ENCODE measurements at places on chromosomes 6 and 20. TPM values are rescaled to one million over a fixed set of nuclear protein-coding genes. Genes with fewer than 3 reads are reported as not detected.

Gene LIN28B
- total RNA-seq: not detected

Gene MAP7
- total RNA-seq: 2.2 TPM

Gene GSTA3
- total RNA-seq: not detected

Gene GMPR
- 65.2 TPM for total RNA-seq

Gene SLC52A3
- 3.6 TPM for total RNA-seq

Gene GPR6
- total RNA-seq: not detected

Gene MYH7B
- total RNA-seq: 89.0 TPM

Gene STMN3
- 6.9 TPM for total RNA-seq

Gene CAPN11
- 0.97 TPM for total RNA-seq

Gene TRMT11
- 7.9 TPM for total RNA-seq

Gene RSPH4A
- 0.31 TPM for total RNA-seq

GRCh38 chr6:1473166-1473565 lies 83.8 kb downstream of the FOXF2 start:
- no peak for DNase-seq

DNA sequence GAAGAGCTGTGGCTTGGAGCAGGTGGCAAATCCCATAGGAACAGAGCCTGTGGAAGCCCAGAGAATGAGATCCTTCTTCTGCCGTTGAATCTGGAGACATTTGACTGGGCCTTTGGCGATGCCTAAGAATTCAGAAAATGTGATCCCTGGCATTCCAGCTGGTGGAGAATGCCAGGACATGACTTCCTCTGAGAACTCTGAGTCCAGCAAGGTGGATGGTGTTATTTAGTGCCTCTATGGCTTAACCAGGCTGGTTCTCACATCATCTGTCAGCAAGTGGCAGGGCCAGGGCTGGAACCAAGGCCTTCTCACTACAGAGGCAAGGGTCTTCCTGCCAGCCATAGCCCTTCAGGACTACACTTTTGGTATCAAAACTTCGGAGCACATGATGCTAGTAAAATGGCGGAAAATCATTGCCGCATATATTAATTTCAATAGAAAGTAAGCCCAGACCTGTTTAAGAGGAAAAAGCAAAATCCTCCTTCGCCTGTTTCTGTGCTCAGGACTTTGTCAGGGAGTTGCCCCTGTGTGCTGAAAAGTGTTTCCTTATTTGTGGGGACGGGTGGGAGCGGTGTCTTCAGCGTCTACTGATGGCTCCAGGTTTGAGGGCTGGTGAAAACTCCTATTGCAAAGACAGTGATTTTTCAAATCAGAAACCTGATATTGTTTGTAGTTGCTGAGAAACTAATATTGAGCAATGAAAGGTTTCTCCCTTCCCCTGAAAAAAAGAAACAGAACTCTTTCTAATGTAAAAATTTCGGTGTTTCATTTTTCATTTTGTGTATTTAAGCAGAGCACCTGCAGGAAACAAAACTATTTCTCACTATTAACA lies 23.9 kb downstream of the DUSP22 start:
- DNase-seq: no peak

DNA sequence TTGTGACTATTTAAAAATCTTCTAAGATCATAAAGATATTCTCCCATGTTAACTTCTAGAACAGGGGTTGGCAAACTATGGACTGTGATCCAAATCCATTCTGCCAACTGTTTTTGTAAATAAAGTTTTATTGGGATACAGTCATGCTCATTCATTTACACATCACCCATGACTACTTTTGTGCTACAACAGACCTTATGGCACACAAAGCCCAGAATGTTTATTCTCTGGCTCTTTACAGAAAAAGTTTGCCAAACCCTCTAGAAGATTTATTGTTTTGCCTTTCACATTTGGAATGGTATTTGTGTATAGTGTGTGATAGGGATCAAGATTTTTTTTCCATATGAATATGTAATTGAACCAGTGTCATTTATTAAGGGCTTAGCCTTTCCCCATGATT lies 341.7 kb downstream of the CD83 start:
- DNase-seq: no peak

DNA sequence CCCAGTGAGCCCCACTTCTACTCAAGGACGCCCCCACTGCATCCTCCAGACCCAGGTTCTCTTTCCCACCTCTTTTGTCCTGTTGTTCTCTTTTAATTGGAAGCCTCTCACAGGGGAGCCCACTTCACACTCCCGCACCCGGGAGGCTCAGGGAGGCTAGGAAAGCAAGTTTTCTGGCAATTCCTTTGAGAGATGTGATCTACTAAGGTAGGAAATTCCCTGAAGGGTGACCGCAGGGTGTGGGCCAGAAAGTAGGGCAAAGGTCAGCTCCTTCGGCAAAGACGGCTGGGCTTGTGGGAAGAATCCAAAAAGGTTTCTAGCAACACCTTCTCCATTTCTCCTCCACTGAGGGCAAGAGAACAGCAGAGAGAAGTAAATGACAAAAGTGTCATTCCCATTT lies 98.1 kb upstream of the PTPN1 start:
- DNase-seq: no peak

- DNase-seq: no peak
These were observed 148.3 kb upstream of the RIN2 start for GRCh38 chr20:19609642-19610223.

- DNase-seq: no peak
These were observed 139.1 kb downstream of the CDH26 start for GRCh38 chr20:60097285-60097684.

DNA sequence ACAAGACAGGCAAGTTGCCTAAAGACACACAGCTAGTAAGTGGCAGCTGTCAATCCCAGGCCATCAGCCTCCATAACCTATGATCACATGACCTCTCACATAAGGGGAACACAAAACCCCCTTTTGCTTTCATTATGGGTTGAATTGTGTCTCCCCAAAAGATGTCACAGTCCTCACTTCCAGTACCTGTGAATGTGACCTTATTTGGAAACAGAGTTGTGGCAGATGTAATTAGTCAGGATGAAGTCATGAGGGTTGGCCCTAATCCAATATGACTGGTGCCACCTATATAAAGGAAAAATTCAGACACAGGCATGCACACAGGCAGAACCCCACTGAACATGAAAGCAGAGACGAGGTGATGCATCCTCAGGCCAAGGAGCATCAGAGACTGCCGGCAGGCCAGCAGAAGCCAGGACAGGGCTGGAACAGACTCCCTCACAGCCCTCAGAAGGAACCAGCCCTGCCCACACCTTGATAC lies 33.6 kb downstream of the GFOD1 start:
- no peak for DNase-seq

DNA sequence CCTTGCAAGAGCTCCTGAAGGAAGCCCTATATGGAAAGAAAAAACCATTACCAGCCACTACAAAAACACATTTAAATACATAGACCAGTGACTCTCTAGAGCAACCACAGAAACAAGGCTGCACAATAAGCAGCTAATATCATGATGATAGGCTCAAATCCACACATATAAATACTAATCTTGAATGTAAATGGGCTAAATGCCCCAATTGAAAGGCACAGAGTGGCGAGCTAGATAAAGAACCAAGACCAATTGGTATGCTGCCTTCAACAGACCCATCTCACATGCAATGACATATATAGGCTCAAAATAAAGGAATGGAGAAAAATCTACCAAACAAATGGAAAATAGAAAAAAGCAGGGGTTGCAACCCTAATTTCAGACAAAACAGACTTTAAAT lies 153.0 kb downstream of the LRRC1 start:
- no peak for DNase-seq

- no peak for DNase-seq
These were observed 7.1 kb upstream of the GFRAL start for GRCh38 chr6:55319961-55320695.

DNA sequence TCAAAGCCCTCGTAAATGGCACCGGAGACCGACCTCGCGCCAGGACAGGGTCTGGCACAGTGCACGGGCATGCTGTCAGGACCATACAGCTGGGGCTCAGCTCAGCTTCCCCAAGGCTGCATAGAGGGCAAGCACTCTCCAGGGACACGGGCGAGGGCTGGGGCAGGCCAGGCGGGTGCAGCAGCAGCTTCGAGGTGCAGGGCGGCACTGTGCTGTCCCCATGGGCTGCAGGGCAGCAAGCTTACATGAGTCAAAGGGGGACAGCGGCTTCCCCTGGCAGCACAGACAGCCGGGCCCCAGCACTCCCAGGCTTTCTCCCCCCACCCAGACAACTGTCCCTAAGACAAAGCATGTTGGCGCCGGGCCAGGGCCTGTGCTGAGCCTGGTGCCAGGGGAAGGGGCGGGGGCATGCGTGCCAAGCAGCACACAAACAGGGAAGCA lies 25.7 kb downstream of the PSMG4 start:
- no peak for DNase-seq

DNA sequence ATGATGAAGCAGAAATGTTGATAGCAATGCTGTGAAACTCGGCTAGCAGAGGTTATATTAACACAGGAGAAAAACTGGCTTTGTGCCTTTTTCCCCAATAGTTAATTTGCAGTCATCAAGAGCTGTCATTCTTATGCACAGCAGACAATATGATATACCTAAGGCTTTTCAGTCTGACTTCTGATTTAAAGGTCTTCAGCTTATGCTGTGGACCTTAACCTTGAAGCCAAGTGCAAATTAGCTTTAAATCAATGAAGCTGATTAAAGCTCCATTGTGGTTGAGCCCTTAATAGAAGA lies 171.6 kb upstream of the ID4 start:
- no peak for DNase-seq

- DNase-seq: no peak
These were observed 308.9 kb downstream of the ZNF217 start for GRCh38 chr20:53284696-53285095.

DNA sequence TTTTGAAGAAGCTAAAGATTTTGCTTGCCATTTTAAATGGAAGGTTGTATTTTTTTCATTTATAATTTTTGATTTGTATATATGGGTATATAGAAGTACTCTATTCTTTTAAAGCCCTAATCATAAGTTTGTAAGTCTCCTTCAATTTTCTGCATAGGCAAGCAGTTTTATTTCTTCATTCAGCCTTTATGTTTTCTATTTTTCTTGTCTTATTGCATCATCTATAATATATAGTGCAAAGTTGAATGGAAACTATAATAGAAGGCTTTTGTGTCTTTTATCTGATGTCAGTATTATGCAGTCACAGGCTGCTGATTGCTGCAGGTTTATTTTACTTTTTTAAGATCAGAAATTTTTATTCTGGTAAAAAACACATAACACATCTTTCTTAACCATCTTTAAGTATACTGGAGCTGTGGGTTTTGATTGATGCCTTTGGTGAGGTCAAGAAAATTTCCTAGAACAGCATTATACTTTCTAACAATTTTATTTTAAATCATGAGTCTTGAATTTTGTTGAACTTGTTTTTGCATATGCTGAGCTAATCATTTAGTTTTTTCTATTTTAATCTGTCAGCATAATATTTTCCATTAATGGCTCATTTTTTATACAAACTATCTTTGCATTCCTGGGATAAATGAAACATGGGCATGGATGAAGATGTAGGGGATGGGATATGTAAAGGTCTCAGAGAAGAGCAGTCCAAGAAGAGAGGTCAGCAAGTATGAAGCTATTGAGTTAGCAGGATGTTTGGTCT lies 366.7 kb upstream of the MAP3K7 start:
- no peak for DNase-seq

GRCh38 chr20:22680031-22680740 lies 95.8 kb upstream of the FOXA2 start:
- no peak for DNase-seq

DNA sequence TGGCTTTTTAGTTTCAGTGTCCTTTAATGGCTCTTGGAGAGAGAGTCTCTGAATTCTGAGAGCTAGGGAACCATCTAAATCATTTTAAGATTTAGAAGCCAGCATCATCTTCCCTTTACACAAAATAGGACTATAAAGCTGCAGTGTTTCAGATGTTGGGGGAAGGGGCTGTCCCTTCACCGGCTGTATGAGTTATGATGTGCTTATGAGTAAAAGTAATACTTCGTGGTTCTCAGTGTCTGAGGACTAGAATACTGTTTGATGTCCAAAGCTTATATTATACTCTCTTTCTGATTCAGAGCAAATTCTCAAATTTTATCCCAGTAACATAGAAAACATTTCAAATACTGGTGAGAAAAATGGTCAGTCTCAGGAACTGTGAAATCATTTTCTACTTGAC lies 63.5 kb upstream of the FAM8A1 start:
- no peak for DNase-seq

- no peak for DNase-seq
These were observed 345.0 kb downstream of the QKI start for GRCh38 chr6:163759542-163759941.

- DNase-seq: no peak
These were observed 305.3 kb downstream of the CLIC5 start for GRCh38 chr6:45710304-45710821.

- DNase-seq: peak; percentile 85
These were observed 636 bp upstream of the EEF1A1 start for GRCh38 chr6:73521351-73521985.

- no peak for DNase-seq
These were observed 580.7 kb downstream of the LMBRD1 start for GRCh38 chr6:69216127-69216526.

DNA sequence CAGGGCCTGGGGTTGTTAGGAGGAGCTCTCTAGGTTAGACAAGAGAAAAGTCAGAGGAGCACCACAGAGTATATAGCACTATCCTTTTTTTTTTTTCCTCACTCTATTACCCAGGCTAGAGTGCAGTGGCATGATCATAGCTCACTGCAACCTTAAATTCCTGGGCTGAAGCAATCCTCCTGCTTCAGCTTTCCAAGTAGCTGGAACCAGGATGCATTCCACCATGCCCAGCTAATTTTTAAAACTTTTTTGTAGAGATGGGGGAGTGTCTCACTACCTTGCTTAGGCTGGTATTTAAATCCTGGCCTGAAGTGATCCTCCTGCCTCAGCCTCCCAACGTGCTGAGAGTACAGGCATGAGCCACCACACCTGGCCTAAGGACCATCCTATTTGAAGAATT lies 19.3 kb upstream of the AKIRIN2 start:
- no peak for DNase-seq

All from left cardiac atrium (tissue), 4 donors.